GM12865 (cell line): ENCODE measurements at places on chromosomes 11 and 22.

GRCh38 chr11:123301013-123301591, 106.1 kb upstream of the CLMP start:
- peak; percentile 66 for DNase-seq

- DNase-seq, result no peak
Measured at GRCh38 chr11:102864724-102865123, 10.1 kb downstream of the MMP12 start.

- DNase-seq, result no peak
Measured at GRCh38 chr11:57458060-57458409, 2.3 kb upstream of the RTN4RL2 start.

DNA sequence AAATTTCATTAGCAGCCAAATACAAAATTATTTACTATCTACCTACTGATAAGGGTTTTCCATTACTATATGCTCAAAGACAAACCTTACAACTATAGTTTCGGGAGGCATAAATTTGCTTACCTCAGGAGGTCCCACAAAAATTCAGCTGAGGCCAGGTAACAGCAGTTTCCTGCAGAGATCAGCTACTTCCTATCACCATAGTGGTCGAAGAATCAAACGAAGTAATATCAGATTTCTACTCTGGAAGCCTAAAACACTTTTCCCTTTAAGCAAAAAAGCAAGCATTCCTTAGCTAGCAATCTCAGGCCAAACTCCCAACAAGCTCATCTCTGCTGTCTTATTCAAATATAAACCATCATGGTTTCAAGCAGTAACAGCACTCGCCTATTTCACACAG, 3.1 kb downstream of the NAP1L4 start:
- peak; percentile 32 for DNase-seq

GRCh38 chr22:22159384-22159783, 85.2 kb upstream of the VPREB1 start:
- no peak for DNase-seq

GRCh38 chr11:129703846-129704245, 111.8 kb upstream of the TMEM45B start:
- no peak for DNase-seq

DNA sequence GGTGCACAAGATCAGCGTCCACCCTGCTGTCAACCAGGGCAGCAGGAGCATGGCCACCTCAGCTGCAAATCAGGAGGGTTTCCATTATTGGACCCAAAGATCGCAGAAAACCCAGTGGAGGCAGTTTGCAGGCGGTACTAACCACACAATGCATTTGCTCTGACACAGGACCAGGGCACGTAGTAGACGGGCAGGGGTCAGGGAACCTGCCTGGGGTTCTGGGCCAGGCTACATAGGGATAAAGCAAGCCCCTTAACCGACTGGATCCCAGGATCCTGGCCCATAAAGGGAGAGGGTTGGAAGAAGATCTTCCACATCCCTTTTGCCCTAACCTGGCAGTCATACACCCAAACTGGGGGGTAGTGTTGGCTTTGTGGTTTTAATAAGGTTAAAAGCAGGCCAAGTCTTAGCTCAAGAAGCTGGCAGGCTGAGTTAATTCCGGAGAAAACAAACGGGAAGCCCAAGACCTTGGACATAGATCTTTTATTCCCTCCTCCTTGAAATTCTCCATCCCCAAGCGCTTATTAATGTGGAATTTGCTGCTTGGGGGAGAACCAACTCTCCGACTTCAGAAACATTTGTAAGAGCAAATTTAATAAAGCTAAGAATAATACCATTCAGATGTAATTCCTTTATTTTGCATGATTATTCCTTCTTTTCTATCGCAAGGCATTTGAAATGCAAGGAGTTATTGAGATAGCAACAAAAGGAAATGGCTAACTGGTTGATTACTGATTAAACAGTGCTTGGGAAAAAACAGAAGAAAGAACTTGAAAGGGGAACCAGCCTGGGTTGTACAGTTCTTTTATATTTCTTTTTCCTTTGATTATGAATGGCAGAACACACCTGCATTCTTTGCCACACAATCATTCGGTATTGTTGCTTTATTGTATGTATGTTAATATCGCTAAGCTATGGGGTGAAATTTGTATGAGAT, 6.3 kb upstream of the ARHGAP8 start:
- no peak for DNase-seq

GRCh38 chr22:49950396-49950994, 10.1 kb upstream of the PIM3 start:
- DNase-seq, result no peak

- DNase-seq, result peak; percentile 69
Measured at GRCh38 chr11:33542921-33543320, 157.7 kb downstream of the C11orf91 start.

- peak; percentile 64 for DNase-seq
Measured at GRCh38 chr11:46560300-46560991, 33.4 kb downstream of the AMBRA1 start.

DNA sequence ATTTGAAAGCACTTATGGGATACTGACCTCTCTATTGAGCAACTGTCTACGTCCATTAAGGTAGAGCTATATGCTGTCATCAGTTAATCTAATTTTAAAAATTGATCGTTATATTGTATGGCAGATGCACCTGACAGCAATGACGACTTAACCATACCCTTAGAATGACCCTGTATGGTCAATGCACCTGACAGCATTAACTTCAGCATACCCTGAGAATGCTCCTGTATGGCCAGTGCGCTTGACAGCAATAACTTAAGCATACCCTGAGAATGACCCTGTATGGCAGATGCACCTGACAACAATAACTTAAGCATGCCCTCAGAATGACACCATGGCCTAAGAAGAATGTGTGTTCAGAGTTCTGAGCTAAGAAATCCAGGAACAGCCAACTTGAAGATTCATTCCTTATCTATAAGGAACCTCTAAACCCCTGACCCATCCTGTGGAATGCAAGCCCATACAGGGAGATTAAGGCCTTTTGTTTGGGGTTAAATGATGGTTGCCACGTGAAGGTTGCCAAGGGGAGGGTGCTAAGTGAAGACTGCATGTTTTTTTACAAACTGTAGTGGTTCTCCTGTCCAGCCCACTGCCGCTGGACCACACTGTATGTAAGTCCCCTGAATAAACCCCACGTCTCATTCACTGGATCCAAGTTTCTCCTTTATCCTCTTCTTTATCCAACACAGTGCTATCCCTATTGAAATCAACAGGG, 138.3 kb downstream of the GUCY1A2 start:
- no peak for DNase-seq
